ENCODE measurements at places on chromosomes 4 and X. TPM values are rescaled to one million over a fixed set of nuclear protein-coding genes. Genes with fewer than 3 reads are reported as not detected.

The FHIP1A gene
- total RNA-seq: 1.3 TPM

The LPAR4 gene
- 2.8 TPM for total RNA-seq

The SATL1 gene
- not detected for total RNA-seq

The SLC38A5 gene
- total RNA-seq: 21.3 TPM

The MGAT4D gene
- total RNA-seq: not detected

The ADAMTS3 gene
- total RNA-seq: 5.2 TPM

The AVPR2 gene
- total RNA-seq: not detected

The GLRB gene
- 16.2 TPM for total RNA-seq

The CFAP99 gene
- total RNA-seq: under 0.01 TPM

The CLCN4 gene
- total RNA-seq: 7.1 TPM

The PQBP1 gene
- 28.2 TPM for total RNA-seq

The CT45A5 gene
- total RNA-seq: not detected

The CDKL2 gene
- total RNA-seq: 2.5 TPM

The HSFX4 gene
- not detected for total RNA-seq

The SPARCL1 gene
- total RNA-seq: not detected

The ASMT gene
- not detected for total RNA-seq

The HGFAC gene
- total RNA-seq: 0.32 TPM

The CLNK gene
- total RNA-seq: not detected

The NXF3 gene
- total RNA-seq: 0.26 TPM

The MGST2 gene
- 15.9 TPM for total RNA-seq

The PAGE5 gene
- not detected for total RNA-seq

The ABLIM2 gene
- total RNA-seq: 0.52 TPM

The FOXP3 gene
- total RNA-seq: 0.13 TPM

The USP26 gene
- total RNA-seq: not detected

The PAGE1 gene
- total RNA-seq: not detected

The IQSEC2 gene
- total RNA-seq: 14.8 TPM

The MAGEA3 gene
- total RNA-seq: not detected
